Left ventricle myocardium inferior (tissue), 1 donor: ENCODE measurements at places on chromosomes 16 and 17.
A peak's percentile ranks its signal among the peaks of the same experiment; 100 is the strongest.

DNA sequence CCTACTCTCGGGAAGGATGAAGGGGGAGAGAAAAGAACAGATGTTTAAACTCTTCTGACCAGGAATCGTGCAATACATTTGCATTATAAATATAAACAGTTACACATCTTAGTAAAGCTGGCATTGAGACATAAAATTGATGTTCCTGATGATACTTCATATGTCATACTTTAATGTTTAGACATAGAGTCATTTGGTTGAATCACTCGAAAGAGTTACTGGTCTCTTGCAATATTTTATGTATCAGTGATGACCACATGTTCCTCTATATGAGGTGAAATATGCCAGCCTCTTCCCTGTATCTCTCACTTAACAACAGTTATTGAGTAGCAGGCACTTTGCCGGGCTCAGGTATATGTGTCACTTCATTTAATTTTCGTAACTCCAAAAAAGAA is 49.7 kb upstream of the PMFBP1 start:
- no peak for DNase-seq

- no peak for DNase-seq
Measured at GRCh38 chr17:74491626-74492025, 25.2 kb downstream of the CD300A start.

GRCh38 chr17:6061290-6061689 is 8.9 kb upstream of the WSCD1 start:
- DNase-seq = no peak

- no peak for DNase-seq
Measured at GRCh38 chr16:78209951-78210661, 110.7 kb downstream of the WWOX start.

DNA sequence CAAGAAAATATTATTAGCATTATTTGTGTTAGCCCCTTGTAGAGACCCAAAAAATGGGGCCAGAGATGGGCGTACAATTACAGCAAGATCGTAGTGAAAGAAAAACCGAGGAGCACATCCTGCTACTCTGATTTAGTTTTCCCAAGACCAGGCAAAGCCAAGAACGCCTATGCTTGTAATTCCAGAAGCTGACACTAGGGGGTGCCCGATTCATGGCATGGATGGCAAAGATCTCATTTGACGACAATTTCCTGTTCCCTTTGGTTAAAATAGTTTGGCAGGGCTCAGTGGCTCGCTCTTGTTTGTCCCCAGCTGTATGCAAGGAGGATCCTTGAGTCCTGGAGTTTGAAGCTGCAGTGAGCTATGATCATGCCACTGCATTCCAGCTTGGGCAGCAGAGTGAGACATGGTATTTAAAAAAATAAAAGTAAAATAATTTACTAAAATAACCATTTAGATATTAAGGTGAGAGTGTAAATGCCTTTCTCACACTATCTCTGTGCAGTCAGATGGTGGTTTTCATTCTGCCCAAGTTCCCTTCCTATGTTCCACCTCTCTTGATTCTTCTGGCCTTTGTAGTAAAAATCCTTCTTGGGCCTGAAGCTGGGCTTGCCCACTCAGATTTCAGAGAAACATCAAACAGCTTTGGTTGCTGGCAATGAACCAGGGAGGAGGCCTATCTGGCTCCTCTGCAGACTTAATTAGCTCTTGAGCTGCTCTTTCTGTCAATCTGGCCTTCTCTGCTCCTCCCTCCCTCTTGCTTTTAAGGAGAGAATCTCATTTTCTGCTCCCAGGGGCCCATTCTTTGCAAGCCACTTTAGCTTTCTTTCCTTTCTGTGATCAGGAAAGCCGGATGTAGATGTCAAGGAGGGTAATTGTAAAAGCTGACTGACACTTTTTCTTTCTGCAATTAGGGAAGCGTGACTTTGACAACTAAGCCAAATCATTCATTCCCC is 31.2 kb downstream of the TMEM238L start:
- DNase-seq = no peak

DNA sequence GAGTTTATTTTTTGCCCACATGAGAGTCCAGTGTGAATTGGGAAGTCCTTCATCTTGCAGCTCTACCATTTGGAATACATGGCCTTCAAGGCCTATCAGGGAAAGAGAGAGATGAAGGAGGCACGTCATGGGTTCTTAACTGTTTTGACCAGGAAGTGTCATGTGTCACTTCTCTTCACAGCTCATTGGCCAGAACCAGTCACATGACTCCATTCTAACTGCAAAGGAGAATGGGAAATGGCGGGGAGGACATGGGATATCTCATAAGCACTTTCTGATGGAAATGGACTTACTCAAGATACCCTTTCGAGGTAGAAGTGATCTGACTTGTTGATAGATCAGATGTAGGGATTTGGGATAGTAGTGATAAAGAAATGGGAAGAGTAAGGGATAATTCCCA is 57.9 kb upstream of the CES5A start:
- no peak for DNase-seq

DNA sequence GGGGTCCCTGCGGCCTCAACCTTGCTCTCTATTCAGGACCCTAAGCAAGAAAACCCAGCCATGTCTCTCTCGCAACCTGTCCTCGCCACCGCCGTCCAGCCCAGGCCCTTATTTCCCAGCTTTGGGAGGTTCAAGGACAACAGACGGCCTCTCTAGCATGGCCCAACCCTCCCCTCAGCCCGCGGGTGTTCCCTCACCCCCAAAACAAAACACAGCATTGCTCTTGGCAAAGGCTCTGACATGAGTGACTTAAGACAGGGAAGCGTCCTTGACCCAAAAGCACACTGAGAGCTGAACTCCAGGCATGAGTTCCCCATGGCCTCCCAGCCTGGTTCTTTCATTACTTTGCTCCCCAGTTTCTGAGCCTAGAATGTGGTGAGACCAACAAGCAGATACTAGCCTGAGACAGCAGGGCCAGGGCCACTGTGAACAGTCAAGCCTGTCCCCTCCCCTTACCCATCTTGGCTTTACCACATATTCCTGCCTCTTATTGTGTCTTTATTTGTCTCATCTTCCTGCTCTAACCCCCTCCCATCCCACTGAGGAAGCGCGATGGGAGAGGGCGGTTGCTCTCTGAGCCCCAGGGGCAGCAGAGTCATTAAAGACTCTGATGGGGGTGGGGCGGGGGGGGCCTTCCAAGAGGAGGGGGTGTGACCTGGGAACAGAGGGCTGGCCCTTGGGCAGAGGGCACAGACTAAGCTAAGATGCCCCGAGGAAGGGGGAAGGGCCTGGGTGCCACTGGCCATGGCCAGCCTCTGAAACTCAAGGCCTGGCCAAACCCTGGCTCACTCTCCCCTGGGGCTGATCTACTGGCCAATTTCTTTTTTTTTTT is 11.8 kb downstream of the SREBF1 start:
- no peak for DNase-seq

DNA sequence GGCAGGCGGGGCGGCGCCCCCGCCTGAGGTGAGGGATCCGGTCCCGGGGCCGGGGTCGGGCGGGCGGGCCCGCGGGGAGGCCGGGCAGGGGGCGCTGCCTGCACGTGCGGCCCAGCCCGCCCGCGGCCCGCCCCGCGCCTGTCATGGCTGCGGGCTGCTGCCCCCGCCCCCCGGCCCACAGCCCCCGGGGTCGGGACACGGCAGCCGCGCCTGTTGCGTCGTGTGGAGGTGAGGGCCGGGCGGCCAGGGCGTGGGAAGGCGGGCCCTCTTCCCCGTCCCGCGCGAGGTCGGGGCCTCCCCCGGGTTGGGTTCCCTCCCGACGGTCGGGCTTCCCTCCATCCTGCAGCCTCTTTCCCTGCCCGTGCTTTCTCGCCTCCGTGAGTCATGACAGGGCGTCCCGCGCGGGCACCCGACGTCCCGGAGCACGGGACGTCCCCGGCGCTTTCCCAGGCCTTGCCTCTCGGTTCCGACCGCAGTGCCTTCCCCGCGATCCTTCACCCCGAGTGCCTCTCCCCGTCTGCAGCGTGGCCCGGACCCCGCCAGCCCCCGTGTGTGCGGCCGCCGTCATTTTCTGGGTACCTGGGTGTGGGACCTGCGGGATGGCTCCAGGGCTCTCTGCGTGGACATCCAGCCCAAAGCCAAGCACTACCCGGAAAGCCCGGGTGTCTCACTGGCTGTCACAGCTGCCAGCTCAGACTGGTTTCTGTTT is 76.7 kb downstream of the CHD9 start:
- DNase-seq = peak; percentile 59

- DNase-seq = no peak
Measured at GRCh38 chr16:53982631-53983042, 278.7 kb downstream of the FTO start.

GRCh38 chr17:80173916-80174315 is 4.1 kb downstream of the CARD14 start:
- no peak for DNase-seq

- DNase-seq = no peak
Measured at GRCh38 chr17:27825459-27825858, 25.1 kb upstream of the NOS2 start.

DNA sequence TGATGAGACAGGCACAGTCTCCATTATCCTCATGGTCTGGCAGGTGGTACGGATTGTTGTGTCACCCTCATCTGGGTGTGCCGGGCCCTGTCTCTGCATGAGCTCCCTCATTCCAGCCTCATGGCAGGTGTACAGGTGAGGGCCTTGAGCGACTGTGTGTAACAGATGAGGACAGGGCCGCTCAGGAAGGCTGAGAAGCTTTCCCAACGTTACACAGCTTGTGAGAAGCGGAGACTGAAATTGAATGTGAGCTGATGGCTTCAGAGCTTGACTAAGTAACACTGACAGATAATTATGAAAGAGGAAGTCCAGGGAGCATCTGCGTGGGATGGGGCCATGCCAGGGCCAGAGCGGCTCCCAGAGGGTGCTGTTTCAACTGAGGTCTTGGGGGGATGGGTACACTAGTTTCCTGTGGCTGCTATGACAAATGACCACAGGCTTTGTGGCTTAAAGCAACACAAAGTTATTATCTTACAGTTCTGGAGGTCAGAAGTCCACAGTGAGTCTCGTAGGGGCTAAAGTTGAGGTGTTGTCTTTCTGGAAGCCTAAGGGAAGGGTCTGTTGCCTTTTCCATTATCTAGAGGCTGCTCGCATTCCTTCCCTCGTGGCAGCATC is 36.7 kb downstream of the CMIP start:
- DNase-seq = no peak

- no peak for DNase-seq
Measured at GRCh38 chr16:86221085-86221484, 289.2 kb upstream of the FOXF1 start.

GRCh38 chr16:57610611-57611010 is 17.8 kb upstream of the ADGRG1 start:
- DNase-seq = no peak

GRCh38 chr16:58105631-58106030 is 23.6 kb downstream of the CFAP20 start:
- no peak for DNase-seq

DNA sequence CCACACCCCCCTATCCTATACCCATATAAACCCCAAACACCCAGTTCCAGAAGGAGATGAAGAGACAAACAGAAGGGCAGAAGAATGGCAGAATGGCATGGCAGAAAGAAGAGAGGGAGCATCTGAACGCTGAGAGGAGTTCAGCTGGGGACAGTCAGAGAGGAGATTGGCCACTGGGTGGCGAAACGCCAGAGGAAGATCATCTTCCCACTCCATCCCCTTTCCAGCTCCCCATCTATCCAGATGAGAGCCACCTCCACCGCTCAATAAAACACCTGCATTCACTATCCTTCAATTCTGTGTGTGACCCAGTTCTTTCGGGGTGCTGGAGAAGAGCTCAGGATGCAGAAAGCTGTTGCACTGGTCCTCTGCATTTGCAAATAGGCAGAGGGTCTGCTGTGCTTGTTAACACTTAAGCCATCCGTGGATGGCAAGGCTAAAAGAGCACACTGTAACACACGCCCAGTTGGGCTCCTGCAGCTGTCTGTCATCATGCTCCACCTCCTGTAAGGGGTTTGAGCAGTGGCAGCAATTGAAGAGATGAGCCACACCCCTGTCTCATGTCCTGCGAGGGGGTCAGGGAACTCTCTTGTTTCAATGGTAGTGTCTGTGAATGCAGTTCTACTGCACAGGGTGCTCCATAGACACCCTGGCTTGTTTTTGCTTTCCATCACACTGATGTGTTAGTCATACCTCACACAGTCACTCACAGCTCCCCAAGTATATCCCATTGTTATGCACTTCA is 1034.8 kb upstream of the RBFOX1 start:
- DNase-seq = no peak

DNA sequence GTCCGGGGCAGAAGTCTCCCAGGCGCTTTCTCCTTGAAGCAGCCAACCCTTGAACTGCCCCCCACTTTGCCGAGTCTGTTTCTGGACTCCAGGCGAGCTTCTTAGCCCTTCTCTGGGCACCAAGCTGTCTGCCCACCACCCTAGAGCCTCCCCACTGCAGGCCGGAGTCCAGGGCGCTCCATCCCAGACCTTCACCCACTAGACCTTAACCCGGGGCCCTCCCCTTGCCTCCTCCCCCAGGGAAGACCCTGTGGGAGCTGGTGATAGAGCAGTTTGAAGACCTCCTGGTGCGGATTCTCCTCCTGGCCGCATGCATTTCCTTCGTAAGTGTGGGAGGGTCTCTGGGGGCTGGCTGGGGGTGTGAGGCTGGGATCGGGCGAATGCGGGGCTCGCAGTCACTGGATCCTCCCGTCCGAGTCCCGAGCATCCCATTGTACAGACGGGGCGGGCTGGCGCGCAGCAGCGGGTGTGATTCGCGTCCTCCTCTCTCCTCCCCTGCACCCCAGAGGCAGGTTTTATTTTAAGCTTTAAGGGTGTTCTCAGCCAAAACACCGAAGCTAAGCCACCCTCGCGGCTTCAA is 1.1 kb downstream of the ATP2A1 start:
- DNase-seq = no peak

DNA sequence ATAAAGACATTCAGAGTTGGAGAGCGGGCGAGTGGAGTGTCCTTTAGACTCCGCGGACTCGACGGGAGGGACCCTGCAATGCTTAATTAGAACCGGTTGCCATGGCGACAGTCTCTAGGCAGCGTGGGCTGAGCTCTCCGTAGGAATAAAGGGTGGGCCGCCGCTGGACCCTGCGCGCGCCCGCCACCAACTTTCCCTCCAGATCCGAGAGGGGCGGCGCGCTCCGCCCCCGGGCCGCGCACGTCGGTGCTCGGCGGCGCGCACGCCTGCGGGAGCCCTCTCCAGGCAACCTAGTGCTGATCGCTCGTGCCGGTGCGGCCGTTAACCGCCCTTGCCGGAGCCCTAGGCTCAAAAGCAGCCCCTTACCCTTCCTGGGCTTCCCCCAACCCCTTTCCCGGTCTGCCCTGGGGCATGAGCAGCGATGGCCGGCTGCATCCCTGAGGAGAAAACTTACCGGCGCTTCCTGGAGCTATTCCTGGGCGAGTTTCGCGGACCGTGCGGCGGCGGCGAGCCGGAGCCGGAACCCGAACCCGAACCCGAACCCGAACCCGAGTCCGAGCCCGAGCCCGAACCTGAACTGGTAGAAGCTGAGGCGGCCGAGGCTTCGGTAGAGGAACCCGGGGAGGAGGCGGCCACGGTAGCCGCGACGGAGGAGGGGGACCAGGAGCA is at the start of gene PPM1E:
TSS of gene PPM1E (plus strand) at position 278 of the 669 bp plus-strand sequence.
- DNase-seq = peak; percentile 25

DNA sequence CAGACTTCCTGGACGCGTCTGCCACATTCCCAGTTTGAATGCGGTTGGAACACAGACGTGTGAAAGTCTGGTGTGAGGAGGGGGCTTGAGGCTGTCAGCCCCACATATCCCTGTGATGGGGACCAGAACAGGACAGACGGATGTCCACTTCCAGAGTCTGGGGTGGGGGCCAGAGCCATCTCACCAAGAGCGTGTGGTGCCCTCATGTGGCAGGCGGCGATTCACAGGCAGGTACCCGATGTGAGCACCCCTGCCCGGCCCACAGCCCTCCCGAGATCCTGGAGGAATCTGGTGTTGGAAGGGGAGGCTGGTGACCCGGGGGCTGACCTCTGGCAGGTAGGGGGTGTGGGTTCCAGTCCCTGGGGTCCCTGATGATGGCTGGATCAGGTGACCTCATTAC is 51.5 kb downstream of the ENGASE start:
- DNase-seq = no peak

GRCh38 chr17:78725448-78726021 is 56.5 kb downstream of the CYTH1 start:
- no peak for DNase-seq
